ENCODE measurements at places on chromosomes 6 and 20.

- no peak for DNase-seq
These were observed 42.1 kb downstream of the BMP5 start for GRCh38 chr6:55833284-55833683.

- no peak for DNase-seq
These were observed 27.4 kb downstream of the KCNQ5 start for GRCh38 chr6:72649032-72649984.

- no peak for DNase-seq
These were observed 11.3 kb downstream of the TGM3 start for GRCh38 chr20:2307136-2307535.

- DNase-seq = no peak
These were observed 74.0 kb upstream of the BHLHE23 start for GRCh38 chr20:63080811-63081210.

DNA sequence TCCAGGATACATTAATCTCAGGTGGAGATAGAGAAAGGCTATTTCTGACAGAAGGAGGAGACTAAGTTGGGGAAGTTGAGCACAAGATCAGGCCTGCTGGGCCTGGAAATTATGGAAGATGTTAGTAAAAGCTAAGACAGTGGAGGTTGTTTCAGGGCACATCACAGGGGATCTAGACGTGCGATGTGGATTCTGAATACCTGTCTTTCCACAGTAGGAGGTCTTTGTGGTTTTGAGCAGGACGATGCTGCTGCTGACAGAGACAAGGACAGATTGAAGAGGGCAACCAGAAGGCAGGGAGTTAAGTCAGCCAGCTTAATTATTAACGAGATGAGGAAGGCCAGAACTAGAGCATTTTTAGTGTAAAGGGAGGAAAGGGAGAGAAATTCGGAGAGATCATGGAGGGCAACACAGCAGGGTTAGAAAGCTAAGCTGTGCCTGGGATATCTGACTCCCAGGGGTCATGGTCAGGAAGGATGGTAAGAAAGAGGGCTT, 384.9 kb downstream of the MAFB start:
- DNase-seq = no peak

DNA sequence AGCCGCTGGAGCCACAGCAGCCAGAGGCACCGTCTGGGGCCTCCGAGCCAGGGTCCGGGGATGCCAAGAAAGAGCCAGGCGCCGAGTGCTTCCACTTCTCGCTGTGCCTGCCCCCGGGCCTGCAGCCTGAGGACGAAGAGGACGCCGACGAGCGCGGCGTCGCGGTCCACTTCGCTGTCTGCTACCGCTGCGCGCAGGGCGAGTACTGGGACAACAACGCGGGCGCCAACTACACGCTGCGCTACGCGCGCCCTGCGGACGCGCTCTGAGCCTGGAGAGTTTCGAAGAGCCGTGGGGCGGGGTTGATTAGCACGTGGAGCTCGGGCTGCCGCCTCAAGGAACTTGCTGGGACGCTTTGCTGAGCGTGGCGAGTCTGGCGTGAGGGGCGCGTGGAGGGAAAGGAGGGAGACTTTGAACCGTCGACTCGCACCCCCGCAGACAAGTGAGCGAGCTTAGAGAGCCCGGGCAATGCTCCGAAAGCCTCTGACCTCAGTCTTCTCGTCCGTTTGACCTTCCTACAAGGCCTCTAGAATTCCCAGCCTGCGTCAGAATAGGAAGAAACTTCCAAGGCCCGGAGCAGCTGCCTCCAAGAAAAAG, 1.3 kb downstream of the PPP1R3G start:
- no peak for DNase-seq

- no peak for DNase-seq
These were observed 50.8 kb downstream of the IL22RA2 start for GRCh38 chr6:137122612-137123011.

GRCh38 chr20:45968801-45969711, 2.9 kb downstream of the ZNF335 start:
- no peak for DNase-seq

DNA sequence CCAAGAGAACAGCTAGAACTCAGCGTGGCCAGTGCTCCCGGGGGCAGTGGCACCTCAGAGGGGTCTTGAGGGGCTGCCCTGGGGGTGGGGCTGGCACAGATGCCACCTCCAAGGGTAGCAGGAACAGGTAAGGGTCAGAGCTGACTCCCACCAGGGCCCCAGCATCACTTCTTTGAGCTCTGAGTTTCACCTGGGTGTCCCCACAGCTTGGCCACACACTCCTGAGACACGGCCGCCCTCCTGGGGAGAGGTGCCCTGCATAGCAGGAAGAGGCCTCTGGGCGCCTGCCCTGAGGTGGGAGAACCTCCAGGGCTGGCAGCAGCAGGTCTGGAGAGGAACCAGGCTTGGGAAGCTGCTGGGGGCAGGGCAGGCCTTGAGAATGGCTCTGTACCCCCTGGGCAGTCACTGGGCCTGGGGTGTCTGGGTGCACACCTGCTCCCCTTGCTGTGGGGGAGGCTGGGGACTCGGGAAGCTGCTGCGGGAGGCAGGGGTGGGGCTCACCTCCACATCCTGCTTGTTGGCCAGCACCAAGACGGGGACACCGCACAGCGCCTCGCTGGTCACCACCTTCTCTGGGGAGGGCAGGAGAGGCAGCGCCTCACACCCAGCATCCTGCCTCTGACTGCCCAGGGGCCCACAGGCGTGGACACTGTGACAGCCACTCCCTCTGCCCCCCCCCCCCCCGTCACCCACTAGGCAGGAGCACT, 5.0 kb downstream of the TNFRSF6B start:
- DNase-seq = no peak

DNA sequence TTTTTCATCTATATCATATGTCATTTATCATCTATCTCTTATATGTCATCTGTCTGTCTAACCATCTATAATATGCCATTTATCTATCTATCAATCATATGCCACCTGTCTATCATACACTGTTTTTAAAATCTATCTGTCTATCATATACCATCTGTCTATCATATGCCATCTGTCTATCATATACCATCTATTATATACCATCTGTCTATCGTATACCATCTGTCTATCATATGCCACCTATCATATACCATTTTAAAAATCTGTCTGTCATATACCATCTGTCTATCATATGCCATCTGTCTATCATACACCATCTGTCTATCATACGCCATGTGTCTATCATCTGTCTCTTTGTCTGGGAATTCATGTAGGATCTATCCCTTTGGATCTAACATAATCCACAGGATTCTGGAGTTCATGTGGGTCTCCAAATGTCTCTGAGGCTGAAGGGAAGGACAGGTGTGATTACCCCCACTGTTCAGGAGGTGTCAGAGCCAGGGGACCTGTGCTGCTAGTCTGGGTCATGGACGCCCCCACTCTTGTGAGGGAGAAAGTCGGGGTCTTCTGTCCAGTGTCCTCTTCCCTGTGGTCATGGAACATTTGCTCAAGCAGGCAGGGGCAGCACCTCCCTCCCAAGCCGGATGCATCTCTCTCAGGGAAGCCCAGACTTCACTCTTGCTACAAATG, 36.9 kb upstream of the FRMD1 start:
- no peak for DNase-seq

GRCh38 chr20:45945678-45946148, 11.2 kb downstream of the PCIF1 start:
- DNase-seq = no peak
